ENCODE measurements at places on chromosomes 16 and 17.

- no peak for DNase-seq
Observed at GRCh38 chr16:85061566-85061965, 34.0 kb downstream of the KIAA0513 start.

- DNase-seq = no peak
Observed at GRCh38 chr17:4893272-4893671, 6.1 kb upstream of the C17orf107 start.

- DNase-seq = no peak
Observed at GRCh38 chr16:73916829-73917594, 379.6 kb upstream of the PSMD7 start.

GRCh38 chr17:60862482-60862881 lies 184.8 kb downstream of the BCAS3 start:
- no peak for DNase-seq

DNA sequence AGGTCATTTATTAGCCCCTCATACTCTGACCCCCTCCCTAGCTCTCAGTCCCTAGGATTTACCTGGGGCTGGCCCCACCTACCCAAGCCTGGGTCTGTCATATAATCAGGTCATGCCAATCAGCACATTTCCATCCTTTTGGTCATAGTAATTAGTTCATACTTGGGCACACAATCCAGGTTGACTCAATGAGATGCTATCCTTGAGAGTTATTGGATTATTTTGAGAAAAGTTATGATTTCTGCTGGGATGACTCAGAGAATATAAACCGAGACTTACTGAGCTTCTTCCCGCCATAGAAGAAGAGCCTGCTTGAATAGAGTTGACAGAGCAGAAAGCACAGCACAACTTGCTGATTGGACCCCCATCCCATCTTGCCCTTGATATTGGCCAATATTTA lies 331.5 kb downstream of the CBLN1 start:
- no peak for DNase-seq

DNA sequence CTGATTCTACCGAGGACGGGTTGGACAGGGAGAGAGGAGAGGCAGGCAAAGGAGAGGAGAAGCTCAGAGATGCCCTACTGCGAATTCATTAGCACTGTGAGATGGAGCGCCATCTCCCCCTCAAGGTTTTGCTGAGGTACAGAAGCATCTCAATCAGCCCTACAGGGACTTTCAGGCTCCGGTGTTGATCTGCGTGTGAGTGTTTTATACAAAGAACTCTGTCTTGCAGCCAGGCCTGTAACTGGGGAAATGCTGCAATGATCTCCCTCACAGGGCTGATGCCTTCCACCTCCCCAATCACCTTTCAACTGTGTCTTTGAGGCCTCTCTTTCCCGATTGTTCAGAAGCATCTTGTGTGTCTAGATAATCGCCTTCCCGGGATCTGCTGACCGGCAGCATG lies 74.8 kb downstream of the IRX6 start:
- no peak for DNase-seq

DNA sequence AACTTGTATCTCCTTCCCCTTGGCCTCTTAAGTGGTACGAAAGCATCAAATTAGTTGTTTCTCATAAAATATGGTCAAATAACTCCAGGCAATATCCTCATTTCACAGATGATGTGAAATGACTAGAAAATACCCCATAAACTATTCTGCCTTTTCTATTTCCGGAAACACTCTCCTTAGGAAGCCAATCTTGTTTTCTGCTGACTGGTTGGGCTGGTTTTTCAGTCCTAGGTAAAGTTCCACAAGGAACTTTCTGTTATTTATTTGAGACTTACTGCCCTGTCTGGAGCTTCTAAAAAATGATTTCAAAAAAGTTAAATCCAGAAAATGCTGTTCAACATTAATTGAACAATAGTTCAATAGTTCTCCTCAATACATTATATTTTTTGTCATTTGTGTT lies 7.3 kb downstream of the MYOCD start:
- no peak for DNase-seq

DNA sequence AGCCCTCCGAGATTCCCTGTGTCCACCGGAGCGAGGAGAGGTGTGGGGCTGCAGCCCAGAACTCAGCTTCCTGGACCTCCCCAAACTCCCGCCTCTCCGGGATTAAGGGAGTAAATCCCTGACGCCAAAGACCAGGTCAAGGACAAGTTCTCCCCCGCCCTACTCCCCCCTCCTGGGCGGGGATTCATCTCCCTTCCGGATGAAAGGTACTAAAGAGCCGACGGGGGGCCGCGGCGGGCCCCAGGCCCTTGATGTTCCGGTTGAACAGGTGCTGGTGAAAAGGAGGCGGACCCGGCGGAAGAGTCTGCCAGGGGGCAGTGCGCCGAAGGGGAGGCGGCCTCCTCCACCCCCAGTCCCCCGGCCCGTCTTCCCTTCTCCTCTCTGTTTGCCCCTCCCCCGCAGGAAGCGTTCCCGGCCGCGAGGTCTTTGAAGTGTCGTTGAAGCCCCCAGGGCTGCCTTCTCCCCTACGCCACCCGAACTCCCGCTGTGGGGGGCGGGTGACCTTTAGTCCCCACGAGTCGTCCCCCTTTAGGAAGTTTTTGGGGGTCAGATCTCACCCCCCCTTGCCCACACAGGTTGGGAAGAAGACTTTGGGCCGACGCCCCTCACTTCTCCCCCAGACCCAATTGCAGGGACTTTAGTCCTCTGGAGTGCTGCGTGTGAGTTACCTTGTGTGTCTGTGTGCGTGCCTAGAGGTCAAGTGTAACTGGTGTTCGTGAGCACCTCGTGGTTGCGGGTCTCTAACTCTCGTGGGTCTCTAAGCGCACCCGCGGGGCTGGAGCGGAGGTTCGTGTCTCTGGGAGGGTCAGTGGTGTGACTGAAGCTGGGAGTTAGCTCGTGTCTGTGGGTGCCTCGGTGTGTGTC lies 1.1 kb upstream of the MLLT6 start:
- DNase-seq = peak; percentile 53
